ENCODE measurements at places on chromosomes 4 and X.

DNA sequence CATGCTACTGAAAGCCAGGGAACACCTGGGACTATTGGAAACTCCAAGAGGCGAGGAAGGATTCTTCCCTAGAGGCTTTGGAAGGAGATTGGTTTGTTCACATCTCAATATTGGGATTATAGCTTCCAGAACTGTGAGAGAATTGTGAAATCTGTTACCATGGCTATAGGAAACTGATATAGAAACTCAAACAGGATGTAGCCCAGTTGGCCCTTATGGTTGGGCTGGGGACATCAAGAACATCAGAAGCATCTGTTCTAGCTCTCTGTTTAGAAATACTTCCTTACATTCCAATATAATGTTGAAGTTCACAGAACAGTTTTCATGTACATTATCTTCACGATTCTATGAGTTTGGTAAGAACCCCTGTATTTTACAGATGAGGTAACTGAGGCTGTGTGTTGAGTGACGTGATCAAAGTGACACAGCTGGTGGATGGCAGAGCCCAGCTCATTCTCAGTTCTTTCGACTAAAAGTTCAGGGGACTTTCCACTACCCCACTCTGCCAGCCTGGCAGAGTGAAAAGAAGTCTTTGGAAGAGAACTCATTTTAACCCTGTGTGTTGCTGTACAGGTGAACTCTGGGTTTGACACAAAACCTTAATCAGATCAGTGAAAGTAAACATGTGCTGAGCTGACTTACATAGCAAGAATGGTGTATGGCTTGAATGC is 183.0 kb downstream of the GBA3 start:
- no peak for DNase-seq

DNA sequence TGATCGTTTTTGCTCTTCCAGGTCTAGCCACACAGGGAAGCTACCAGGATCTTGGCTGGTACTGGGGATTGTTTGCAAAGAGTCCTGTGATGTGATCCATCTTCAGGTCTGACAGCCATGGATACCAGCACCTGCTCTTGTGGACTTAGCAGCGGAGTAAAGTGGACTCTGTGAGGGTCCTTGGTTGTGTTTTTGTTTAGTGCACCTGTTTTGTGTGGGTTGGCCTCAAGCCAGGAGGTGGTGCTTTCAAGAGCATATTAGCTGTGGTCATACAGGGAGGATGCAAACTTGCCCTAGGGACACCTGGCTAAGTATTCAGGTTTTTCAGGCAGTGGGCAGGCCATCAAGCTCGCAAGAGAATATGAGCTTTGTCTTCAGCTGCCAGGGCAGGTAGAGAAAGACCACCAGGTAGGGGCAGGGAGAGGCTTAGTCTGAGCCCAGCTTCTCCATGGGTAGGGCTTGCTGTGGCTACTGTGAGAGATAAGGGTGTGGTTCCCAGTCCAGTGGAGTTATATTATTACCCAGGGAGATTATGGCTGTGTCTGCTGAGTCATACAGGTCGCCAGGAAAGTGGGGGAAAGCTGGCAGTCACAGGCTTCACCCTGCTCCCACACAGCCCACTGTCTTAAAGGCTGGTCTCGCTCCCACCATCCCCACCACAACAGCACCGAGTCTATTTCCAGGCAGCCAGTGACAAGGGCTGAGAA is 293.7 kb downstream of the PCDH18 start:
- no peak for DNase-seq

DNA sequence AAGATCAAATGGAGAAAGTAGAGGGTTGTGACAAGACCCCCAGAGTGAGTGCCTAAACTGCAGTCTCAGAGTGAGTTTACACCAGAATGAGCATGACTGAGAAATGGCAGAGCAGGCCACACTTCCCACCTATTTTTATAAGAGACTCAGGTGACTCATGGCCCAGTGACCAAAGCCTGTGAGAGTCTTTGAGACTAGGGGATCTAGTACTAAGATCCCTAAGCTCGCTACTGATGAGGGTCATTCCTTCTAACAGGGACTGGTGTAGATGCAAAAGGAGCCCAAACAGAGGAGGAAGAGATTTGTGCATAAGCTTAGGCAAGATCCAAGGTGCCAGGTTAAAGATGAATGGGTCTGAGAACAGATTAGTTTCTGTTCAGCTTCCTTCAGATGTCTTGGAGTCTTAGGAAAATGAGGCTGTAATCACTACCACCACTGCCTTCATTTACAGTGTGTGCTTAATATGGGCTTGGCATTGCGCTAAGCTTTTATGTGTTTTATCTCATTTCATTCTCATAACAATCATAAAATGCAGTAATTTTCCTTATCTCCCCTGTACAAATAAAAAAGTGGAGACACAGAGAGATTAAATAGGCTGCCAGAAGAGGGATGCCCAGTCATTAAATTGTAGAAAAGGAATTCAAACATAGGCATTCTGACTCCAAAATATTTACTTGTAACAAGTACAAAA is 62.8 kb downstream of the RWDD4 start:
- no peak for DNase-seq

- no peak for DNase-seq
These were observed 1.9 kb downstream of the SLC9A7 start for GRCh38 chrX:46757052-46757451.

DNA sequence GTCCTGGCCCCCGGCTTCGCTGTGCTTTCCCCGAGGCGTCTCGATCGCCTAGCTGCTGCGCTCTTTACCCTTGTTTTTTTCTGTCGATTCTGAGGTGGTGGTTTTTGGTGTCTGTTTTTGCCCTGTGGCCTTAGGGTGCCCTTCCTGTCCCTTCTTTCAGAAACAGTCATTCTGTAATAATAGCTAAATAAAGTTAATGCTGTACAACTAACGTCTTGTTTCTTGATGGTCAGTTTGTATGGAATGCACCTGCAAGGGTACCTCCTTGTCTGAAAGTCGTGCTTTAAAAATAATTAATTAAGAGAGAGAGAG is 686 bp downstream of the FIP1L1 start:
- DNase-seq: no peak

DNA sequence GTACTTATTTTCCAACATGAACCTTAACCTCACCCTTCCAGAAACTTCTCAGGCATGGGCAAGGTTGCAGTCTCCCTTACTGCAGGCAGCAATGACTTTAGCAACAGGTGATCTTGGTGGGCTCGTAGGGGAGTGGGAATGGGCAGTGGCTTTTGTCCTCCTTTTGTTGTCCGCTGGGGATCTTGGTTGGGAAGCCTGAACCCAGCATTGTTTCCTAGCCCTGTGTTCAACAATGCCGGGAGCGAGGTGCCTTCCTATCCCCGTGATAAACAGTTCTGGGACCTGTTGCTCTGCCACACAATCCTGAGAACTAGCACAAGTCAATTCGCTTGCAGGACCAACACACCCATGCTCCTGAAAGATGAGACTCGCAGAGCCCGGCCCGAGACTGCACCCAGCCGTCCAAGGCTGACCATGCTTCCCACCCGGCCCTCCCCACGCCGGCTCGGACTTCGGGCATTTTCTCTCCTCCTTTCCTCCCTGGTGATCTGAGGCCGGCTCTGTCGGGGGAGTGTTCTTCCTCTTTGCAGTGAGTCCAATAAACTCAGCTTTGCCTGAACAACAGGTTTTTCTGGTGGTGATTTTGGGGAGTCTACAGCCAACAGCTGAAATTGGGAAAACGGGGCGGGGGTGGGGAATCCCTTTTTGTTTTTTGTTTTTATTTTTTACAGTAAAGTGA is 20.2 kb downstream of the IRAK1 start:
- no peak for DNase-seq

GRCh38 chr4:82645936-82646565 is 84.3 kb upstream of the TMEM150C start:
- no peak for DNase-seq

GRCh38 chrX:38871129-38872029 is 70.1 kb downstream of the MID1IP1 start:
- DNase-seq: no peak

DNA sequence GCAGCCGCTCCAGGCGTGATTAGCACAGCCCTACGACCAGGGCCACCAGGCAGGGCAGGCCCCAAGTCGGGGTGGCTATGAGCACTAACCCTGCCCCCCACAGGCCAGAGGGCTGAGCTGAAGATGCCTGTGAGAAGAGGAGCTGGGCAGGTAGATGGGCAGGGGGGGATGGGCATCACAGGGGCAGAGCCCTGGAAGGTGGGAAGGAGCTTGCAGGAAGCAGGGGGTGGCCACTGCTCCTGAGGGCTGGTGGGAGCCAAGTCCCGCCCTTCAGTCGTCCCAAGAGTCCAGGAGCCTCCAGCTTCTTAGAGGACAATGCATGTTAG is 7.3 kb upstream of the MXD4 start:
- no peak for DNase-seq

DNA sequence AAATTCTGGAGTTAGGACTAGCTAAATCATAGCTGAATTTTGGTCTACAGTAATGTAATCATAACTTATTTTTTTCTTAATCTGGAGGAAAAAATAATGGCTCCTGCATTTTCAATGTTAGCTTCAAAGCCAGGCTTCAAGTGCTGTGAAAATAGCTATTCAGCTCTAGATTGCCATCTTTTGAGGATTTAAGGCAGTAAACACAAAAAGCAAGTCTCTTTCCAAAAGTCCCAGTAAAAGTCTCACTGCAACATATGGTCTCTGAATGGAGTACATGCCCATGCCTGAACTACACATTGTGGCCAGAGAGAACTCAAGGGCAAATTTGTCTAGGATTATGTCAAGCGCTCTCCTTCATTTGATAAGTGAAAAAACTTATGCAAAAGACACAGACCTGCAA is 720.9 kb downstream of the FSTL5 start:
- no peak for DNase-seq

- DNase-seq: no peak
These were observed 55.6 kb upstream of the EXOC1L start for GRCh38 chr4:55763996-55764395.

GRCh38 chrX:16903274-16904022 is 33.3 kb upstream of the RBBP7 start:
- no peak for DNase-seq

DNA sequence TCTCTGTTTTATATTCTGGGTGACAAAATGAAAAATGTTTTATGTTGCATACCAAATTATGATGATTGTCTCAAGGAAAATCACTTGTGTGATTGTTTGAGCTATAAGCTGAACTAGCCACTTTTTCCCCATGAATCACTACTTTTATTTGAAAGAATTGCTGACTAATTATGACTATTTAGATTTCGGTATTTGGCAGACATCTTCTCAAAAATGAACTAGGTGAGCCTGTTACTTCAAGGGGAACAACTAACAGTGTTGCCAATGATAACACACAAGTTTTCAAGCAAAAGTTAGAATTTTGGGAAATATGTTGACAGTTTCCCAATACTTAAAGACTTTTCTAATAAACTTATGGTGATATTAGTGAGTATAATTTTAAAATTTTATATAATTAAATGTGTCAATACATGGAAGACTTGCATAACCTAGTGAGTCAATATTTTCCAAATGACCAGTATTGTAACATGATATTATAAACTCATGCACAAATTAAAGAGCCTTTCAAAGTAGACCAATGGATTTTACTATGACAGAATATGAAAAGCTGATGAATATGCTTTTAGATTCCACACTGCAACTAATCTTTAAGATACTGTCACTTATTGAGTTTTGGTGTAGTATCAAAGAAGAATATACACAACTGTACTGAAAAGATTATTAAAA is 187.7 kb upstream of the GATB start:
- no peak for DNase-seq

- no peak for DNase-seq
These were observed 59.0 kb downstream of the APBB2 start for GRCh38 chr4:41155194-41155830.

GRCh38 chrX:150229481-150229880 is 133.6 kb upstream of the MAMLD1 start:
- DNase-seq: no peak

DNA sequence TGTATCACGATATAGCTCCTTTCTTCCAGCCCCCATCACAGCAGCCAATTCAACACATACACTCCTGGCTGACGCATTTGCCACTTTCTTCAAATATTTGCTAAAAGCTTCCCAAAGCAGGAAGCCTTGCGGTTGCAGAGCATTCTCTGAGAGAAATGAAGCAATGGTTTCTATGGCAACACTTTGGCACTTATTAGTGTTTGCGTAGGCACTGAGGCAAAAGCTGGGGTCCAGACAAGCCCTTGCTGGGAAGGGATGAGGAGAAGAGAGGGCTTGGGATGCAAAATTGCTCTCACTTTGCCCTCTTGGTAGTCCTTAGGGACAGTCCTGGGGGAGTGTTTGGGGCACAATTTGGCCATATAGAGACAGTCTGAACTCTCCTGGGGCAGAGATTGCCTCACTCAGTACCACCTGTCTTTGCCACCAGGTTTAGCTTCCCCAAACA is 55.0 kb upstream of the PAK3 start:
- DNase-seq: no peak

DNA sequence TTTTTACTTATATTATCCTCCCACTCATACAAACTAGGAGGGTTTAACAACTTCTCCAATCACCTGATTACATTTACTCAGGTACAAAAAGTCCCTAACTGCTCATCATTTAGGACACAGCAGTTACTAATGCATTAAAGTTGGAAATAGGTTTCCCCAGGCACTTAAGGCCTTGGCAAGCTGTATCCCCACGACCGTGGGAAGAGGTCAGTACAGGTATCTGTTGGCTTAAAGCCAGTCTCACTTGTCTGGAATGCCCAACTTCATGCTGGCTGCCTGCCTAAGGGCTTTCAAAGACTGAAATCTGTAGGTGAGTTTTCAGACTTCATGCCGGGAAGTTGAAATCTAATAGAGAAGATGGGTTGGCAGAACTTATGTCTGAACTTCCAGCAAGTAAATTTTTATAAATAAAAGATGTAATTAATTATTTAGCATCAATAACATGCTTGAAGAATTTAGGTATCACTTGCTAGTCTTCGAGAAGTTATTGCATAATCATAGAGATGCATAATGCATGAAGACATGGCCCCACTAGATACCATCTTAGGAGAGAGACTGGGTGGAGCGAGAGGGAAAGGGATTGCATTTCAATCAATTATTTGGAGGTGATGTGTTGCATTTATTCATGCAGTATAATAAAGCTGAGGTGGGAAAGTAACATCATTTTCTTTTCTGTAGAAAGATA is 54.2 kb downstream of the SCD5 start:
- no peak for DNase-seq

GRCh38 chr4:130485371-130485770 is 1389.4 kb downstream of the C4orf33 start:
- no peak for DNase-seq

All from NCI-H1930 (cell line).